Inflammatory macrophage (primary cell): ENCODE measurements at places on chromosomes 12 and 14.

DNA sequence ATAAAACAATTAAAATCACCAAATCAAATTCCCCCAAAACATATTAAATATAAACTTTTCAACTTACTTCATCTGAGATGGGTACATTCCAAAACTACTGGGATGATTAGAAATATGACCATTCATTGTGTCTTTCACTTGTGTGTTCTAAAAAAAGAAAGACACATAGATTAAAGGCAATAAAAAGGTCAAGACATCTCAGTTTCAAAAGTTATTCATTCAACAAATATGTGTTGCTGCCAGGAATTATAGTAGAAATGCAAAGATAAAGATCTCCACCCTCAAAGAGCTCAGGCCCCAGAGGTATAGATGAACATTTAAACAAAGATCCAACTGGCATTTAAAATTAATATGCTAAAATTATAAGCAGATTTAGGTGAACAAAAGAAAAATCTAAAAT, 106.4 kb downstream of the EPS8 start:
- DNase-seq, result no peak

DNA sequence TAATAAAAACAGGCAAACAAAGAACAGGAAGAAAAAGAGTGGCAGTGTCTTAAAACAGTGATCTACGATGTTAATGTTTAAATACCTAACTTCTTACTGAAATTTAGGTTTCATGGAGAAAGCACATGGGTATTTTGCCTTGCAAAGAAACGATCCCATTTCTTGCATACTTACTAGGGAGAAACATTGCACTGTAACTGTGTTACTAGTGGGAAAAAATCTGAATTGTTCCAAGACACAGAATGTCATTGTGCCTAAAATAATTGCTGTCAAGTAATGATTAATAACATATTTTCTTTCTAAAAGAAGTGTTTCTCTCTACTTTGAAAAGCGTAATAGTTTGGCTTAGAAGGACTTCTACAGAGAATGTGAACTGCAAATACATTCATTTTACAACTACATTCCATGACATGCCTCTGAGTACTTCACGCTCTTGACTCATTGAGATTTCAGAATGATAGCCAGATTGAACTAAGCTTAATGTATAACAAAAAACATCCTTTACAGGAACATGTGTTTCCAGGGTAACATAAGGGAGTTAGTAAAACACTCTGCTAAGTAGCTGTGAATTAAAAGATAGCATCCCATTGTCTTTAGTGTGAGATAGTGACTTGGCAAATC, 256.2 kb upstream of the CPNE8 start:
- DNase-seq, result no peak

DNA sequence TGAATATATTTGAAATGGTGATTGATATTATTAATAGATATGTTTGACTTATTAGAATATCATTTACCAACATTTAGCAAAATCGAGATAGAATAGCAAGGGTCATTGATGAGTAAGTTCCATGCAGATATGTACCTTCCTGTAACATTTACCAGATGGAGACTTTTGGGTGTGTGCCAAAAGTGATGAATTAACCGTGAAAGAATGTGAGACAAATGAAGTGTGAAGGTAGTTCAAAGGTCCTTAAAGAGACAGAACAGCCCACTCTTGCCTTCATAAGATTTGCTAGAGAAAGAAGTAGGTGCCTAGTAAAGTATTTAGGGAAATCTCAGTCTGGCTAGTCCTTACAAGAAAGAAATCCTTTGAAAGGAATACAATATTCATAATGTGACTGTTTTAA, 45.5 kb downstream of the FGD4 start:
- DNase-seq, result no peak

DNA sequence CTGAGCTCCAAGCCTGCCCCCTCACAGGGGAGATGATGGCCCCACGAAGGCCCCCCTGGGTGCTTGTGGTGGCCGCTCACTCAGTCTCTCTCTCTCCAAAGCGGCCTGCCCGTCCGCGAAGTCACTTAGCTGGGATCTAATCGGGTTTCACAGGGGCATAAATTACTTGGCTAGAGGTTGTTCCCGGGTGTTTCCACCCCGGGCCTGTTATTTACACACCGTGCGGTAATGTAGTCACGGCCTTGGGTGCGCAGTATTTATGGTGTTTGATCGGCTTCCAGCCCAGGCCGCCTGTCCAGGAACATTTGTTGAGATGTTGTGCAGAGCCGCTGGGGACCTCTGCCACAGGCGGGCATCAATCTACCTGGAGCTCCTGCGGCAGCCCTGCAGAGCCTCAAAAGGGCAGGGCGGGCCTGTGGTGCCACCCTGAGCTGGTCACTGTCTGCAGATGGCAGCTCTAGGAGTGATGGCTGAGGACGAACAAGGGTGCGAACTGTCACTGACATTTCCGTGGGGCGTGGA, 91.2 kb downstream of the KIF26A start:
- no peak for DNase-seq

DNA sequence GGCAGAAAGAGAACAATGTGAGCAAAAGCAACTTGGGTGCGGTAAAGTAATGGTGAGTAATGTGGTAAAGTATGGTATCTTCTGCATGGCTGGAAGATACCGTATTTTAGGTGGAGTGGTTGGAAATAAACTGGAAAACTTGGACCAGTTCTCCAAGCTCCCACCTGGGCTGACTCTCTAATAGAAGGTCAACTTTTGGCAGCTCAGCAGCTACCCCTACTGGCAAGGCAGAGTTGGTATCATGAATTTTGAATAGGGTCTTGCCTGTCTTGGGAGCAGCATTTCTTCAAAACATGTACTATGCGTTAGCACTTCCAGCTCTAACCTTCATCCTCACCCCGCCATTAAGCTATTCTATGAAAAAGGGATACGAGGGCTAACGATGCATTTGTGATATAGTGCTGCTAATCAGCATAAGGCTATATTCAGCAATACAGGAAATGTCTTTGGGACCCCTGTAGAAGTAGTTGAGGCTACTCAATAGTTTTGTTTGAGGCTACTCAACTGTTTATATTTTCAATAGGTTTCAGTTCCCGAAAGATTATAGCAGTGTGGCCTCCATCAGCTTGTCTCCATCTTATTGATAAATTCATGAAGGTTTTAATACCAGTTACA, 276.3 kb upstream of the FAR2 start:
- peak; percentile 63 for DNase-seq

- no peak for DNase-seq
These were observed 210.6 kb downstream of the PHLDA1 start for GRCh38 chr12:75820848-75821578.

- no peak for DNase-seq
These were observed 14.4 kb upstream of the CDK17 start for GRCh38 chr12:96414637-96415036.

- peak; percentile 15 for DNase-seq
These were observed 25.2 kb downstream of the NID2 start for GRCh38 chr14:52043690-52044089.

- no peak for DNase-seq
These were observed 9.4 kb downstream of the PPP1R12A start for GRCh38 chr12:79925492-79925891.

- DNase-seq, result no peak
These were observed 268.6 kb downstream of the CCDC59 start for GRCh38 chr12:82089369-82090121.

DNA sequence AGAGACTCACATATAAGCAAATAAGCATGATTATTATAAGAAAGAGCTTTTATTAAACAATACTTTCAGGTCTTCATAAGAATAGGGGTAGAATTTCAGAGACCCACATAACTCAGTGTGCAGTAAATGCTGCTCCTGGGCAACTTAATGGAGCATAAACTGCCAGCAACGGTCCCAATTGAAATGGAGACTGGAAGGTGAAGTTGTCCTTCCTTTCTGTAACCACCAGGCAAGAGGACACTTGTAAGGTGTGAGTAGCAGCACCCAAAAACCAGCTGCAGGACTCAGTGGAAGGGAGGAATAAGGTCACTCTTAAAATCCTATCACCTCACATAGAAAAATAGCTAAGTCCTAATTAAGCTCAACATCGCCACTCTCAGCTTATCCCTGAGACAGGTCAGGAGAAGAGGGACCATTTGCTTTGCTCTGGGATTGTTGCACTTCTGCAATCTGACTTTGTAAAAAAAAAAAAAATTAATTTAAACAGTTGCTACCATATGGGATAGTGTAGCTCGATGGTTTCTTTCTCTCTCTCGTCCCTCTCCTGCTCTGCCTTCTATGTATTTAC, 22.7 kb upstream of the LTA4H start:
- DNase-seq, result peak; percentile 50

GRCh38 chr14:79180656-79181055, 1010.5 kb downstream of the NRXN3 start:
- DNase-seq, result no peak

DNA sequence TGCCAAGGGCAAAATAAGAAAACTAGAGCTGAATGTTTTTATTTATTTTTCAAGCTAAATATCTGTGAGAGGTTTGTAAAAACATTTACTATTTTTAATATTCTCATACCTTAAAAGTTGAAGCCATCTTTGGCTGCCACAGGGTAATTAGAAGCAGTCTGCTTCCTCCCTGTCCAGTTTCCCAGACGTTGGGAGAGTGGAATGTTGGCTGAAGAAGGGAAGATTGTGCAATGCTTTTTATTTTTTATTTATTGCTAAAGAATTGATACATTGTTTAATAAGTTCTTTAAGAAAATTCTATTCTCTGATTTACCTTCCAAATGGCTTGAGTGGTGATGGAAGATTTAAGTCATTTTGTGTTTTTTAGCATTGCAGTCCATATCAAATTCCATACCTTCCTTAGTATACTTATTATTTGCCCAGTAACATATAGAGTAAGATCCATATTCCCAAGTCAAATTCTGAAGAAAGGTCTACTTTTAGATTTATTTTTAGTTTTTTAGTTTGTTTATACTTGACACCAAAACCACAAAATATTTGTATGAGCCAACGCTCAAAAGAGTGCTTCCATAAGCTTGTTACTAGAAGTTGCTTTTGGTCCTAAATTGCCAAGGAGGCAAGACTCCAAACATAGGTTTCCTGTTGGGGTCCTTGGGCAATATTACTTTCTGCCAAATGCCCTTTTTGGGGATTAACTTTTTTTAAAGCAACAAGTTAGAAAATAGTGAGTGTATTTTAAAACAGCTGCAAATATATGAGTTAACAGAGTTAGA, 124.0 kb upstream of the CPM start:
- DNase-seq, result no peak

DNA sequence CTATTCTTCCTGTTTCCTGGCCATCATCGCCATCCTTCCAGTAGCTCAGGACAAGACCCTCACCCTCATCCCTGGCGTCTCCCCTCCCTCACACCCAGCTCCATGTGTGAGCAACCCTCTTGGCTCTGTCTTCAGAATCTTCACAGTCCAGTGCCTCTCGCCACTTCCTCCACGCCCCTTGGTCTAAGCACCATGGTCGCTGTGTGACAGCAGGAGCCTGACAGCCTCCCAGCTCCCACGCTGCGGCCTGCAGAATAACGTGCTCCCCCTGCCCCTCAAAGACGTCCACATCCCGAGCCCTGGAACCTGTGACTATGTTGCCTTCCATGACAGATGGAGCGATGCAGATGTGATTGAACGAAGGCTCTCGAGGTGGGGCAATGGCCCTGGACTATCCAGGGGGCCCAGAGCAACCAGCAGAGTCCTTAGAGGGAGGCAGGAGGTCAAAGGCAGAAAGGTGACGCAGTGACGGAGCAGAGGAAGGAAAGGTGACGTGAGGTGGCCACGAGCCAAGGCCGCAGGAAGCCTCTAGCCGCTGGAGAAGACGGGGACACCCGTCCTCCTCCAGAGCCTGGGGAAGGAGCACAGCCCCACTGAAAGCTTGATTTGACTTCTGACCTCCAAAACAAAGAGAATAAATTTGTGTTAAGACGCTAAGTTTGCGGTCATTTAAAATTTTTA, 139.8 kb downstream of the CALM1 start:
- DNase-seq, result no peak

GRCh38 chr12:57475271-57476161, 4.2 kb downstream of the ARHGAP9 start:
- DNase-seq, result peak; percentile 52

DNA sequence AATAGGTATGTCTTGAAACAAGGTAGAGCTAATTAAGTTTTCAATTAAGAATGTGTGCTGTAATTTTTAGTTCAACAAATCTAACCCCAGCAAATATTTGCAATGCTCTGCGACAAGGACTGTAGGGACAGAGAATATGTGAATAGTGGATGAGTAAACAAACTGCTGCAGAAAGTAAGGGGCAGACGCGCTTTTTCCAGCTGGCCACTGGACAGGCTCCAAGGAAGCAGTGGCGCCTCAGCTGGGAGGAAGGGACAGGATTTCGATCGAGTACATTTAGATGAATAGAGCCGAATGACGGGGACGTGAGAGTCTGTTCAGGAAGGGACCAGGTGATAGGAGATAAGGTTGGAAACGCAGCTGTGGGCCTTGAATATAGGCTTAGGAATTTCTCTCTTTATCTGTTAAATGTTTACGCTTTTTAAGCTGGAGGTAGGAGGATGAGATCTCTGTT, 69.3 kb downstream of the ELK3 start:
- no peak for DNase-seq

- DNase-seq, result peak; percentile 83
These were observed 506 bp upstream of the NAP1L1 start for GRCh38 chr12:76084863-76085519.

DNA sequence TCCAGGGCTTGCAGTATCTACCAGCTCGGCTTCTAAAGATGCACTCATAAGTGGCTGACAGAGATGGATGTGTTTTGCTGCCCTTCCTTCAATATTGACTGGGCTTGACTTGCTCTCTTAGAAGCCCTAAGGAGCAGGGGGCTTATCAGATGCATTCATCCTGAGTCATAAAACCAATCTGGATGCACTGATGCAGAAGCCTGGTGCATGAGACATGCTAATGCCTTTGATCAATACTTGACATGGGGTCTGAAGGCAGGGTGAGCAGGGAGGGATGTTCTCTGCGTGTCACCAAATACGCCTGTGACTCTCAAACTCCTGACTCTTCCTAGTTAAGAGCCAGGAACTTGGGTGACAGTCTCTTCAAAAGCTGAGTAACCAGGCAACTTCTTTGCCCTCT, 77.8 kb upstream of the HSPB8 start:
- no peak for DNase-seq

DNA sequence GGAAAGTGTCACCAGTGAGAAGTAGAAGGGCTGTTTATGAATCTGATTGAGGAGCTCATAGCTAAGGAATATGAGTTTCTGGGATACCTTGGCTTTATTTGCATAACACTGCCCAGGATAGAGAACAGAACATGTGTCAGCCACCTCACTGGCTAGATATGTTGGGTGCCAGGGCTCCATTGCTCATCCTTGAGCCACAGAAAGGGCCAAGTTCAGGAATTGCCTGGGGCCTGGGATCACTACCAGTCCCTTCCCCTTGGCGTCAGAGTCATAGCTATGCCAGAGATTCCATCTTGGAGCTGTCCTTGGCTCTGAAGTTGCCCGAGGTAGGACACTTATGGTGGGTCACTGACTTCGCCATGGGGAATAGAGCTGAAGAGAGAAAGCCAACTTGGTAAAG, 49.0 kb downstream of the IFT43 start:
- DNase-seq, result no peak

- DNase-seq, result peak; percentile 23
These were observed 371 bp downstream of the CHD8 start for GRCh38 chr14:21455592-21455911.

- no peak for DNase-seq
These were observed 17.4 kb downstream of the FAM181A start for GRCh38 chr14:93944348-93945069.

GRCh38 chr14:105091054-105091516, 25.9 kb upstream of the GPR132 start:
- no peak for DNase-seq
